ENCODE measurements at places on chromosomes 1 and 21.

DNA sequence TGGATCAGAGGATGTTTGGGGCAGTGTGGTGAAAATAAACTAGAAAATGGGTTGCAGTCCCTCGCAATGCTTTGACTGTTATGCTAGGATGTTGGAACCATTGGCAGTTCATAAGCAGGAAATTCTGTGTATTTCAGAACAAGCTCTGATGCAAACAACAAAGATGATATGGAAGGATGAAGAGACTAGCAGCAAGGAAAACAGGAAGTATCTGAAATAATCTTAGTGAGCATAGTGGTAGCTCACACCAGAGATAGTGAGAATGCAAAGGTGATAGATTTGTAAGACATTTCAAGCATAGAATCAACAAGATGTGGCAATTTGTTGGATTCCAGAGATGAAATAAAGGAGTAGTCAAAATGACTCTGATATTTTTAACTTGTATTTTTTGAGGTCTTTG, 11.1 kb upstream of the RCC1 start:
- DNase-seq, result no peak

DNA sequence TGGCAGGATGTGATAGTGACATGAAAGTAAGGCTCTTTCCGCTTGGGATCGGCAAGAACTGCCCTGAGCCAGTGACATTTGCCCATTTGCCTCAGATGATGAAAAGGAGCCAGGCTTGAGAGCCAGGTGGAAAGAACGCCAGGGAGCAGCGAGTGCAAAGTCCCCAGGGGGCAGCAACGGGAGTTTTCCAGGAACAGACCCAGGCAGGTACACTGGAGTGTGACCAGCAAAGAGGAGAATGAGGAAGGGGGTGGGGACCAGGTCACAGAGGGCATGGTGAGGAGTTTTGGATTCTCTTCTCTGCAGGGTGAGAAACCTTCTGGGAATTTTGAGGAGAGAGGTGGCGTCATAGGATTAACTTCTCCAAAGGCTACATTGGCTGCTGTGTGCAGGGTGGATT, 10.8 kb upstream of the ETS2 start:
- DNase-seq, result no peak

GRCh38 chr1:9234223-9235095, at the start of gene H6PD:
Gene H6PD, plus strand, starts transcription at chr1:9234774. Its CDS starts 10,161 bp downstream, at chr1:9244935.
- DNase-seq, result peak; percentile 97

GRCh38 chr1:174190691-174191199, 31.4 kb downstream of the RABGAP1L start:
- no peak for DNase-seq

- DNase-seq, result no peak
Measured at GRCh38 chr1:206911064-206911663, 10.6 kb downstream of the FCMR start.

DNA sequence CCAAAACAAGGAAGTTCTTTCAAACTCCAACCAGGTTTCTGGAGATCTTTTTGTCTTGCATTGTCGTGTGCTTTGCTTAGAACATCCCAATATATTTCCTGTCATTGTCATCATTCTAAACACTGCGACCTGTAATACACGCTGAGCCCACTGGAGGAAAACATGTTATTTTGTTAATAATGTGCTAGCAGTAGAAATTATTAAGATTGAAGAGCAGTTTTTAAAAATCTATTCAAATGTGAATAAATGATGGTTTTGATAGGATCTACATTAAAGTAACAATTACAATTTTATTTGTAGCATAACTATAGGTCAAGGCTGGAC, 268.5 kb downstream of the PTPRC start:
- no peak for DNase-seq

DNA sequence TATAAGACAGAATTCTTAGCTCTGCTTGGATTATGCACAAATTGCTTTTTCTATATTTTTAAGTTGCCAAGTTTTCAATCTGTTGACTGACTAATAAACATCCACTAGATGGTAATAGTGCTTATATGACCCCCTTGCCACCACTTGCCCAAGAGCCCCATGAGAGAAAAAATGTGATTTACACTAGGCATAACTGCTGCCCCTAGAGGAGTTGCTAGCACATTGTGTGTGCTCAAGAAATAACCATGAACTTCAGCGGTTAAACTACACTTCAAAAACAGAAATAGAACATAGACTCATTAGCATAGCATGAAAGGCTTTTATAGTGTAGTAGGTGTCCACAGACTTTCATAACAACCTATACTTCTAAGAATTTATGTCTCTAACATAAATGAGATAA, 61.4 kb downstream of the BRINP3 start:
- DNase-seq, result no peak

DNA sequence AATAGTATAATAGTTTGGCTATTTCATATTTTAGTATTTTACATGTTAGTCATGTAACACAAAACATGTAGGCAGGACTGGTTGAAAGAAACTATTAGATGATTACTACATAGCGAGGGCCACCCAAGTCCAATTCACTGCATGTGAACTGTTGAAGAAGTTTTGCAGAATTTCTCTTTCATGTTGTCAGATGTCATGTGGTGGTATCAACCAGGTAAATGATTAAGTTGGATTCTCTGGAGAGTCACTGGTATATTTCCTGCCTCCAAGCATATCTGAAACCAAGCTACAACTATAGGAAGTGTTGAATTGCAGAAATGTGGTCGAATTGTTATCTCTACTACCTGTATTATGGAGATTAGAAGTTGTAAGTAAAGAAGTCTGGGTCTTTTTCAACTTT, 137.8 kb upstream of the DPYD start:
- no peak for DNase-seq

DNA sequence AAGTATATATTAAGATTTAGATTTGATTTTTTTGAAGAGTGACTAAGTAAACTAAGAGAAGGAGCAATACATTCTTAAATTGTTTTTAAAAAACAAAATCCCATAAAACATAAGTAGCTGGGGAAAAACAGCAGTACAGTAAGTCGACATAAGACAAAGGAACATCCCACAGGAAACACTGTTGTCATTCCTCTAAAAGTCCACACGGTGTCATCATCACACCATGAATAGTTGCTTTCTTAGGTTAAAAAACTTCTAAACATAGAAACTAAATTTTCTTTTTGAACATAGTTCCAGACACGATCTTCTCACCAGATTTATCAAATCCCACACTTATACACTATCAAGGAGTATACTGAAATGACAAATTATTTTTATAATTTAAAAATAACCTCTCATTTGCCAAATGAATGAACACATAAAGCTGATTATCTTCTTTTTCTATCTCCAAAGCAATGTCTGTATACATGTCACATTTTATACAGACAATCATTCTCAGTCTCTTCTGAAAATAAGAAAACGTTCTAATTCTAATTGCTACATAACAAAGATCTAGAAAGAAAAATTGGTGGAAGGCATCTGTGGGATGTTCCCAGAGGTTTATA, 15.8 kb downstream of the ODF2L start:
- DNase-seq, result no peak

GRCh38 chr1:115641762-115642167, at the start of gene VANGL1:
Gene VANGL1, plus strand, starts transcription at chr1:115641970. Its CDS starts 9,444 bp downstream, at chr1:115651414.
- peak; percentile 88 for DNase-seq

GRCh38 chr1:225871359-225872074, 10.7 kb downstream of the TMEM63A start:
- peak; percentile 32 for DNase-seq

- DNase-seq, result peak; percentile 79
Measured at GRCh38 chr1:110083866-110084226, 13.4 kb upstream of the ALX3 start.

DNA sequence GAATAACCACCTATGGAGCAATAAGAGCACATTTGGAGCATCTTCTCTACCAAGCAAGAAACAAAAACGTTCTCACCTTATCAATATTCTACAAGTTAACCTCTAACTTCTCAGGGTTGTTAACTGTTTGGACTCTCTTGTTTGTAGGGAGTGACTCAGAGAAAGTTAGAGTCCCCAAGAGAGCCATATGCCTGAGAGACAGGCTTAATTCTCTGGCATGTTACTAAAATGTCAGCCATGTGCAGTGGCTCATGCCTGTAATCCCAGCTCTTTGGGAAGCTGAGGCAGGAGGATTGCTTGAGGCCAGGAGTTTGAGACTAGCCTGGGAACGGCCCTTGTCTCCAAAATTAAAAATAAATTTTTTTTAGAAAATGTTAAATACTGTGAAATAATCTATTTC, 4.2 kb upstream of the HENMT1 start:
- DNase-seq, result no peak

DNA sequence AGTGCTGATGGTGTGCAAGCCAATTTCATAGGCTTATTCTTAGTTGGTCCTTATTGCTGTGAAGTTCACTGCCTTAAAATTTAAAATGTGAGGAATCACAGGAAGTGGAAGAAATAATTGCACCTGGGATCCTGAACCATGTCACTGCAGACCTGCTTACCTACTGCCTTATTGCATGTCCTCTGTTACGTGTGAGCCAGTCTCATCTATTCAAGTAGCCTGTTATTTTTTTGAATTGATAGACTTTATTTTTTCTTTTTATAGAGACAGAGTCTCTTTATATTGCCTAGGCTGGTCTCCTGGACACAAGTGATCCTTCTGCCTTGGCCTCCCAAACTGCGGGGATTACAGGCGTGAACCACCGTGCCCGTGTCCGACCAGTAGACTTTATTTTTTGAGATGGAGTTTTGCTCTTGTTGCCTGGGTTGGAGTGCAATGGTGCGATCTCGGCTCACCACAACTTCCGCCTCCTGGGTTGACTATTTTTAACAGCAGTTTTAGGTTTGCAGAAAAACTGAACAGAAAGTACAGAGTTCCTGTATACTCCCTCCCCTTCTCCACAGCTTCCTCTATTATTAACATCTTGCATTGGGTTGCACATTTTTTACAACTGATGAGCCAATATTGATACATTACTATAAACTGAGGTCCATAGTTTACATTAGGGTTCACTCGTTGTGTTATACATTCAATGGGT, 14.0 kb upstream of the DISC1 start:
- DNase-seq, result peak; percentile 88

- DNase-seq, result no peak
Measured at GRCh38 chr21:15562748-15563147, 167.0 kb upstream of the USP25 start.

- peak; percentile 37 for DNase-seq
Measured at GRCh38 chr1:9278116-9278515, 14.6 kb upstream of the SPSB1 start.

DNA sequence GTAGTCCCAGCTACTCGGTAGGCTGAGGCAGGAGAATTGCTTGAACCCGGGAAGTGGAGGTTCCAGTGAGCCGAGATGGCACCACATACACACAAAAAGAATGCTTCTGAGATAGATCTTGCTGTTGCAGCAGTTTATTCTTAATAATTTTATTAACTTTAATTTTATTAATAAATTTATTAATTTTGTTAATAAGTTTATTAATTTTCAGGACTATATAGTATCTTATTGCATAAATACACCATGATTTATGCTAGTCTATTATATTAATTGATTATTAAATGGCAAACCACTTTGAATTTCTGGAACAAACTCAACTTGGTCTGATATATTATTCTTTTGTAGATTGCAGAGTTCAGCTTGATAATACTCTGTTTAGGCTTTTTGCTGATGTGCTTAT, 99.5 kb downstream of the CLIC6 start:
- no peak for DNase-seq

GRCh38 chr1:224377676-224378006, 21.0 kb downstream of the CNIH4 start:
- no peak for DNase-seq

GRCh38 chr21:27779606-27780005, 812.7 kb upstream of the ADAMTS5 start:
- DNase-seq, result no peak

GRCh38 chr1:168626326-168626725, 49.9 kb downstream of the XCL1 start:
- no peak for DNase-seq

GRCh38 chr1:82225421-82226185, 424.9 kb downstream of the ADGRL2 start:
- DNase-seq, result no peak

DNA sequence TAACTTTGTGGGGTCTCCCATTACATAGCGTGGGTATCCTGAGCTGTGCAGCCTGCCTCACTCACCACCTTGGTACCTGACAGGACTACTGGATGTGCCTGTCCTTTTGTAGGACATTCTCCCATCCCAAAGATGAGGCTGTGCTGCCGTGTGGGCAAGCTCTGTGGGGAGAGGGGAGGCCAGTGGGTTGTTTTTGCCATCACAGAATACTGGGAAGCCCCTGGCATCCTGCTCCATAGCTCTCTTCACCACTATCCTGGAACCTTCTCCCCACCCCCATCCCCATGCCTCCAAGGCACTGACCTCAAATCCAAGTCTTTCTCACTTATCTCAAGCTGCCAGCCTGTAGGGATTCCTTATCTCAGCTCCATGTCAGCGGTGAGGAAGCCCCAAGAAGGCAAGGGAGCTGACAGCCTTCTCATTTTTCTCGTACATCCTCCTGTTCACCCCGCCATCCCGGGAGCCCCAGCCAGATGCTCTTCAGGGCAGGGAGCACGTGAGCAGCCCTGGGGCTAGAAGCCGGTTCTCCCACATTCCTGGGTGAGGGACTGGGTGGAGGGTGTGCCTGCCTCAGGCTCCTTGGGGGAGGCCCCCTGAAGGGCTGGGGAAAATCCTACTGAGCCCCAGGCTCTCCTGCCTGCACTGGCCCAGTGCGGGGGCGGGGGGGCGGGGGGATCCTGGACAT, 2.4 kb upstream of the ELF3 start:
- peak; percentile 41 for DNase-seq

DNA sequence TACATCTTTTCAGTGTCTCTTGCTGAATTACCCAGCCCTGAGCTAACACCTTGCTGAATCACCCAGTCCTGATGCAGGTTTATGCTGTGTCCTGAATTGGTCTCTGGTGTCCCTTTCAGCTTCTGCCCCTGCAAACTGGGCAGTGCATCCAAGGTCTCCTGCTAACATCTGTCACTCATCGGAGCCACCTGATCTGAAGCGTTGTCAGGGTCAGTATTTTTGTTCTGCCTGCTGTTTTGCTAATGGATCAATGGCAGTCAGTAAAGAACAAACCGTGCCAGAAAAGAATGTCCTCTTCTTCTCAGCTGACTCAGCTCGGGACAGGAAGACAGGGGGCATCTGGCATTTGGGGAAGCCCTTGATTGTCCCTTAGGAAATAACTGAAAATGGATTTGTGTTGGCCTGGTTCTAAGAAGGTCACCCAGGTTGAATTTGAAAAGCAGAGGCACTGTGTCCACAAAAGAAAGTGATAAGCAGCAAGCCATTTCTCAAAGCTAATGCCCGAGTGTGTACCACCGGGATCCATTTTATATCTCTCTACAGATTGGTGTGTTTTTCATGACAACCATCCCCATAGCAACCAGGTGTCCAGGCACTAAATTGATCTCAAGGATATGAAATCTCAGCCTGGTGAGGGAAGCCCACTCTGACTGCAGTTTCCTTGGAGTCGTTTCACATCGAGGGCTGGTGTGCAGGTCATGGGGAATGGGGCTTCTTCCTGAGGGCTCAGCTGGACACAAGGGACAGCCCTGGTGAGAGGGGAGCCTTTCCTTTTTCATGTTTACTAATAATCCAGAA, 109.7 kb upstream of the IRF2BP2 start:
- DNase-seq, result no peak

DNA sequence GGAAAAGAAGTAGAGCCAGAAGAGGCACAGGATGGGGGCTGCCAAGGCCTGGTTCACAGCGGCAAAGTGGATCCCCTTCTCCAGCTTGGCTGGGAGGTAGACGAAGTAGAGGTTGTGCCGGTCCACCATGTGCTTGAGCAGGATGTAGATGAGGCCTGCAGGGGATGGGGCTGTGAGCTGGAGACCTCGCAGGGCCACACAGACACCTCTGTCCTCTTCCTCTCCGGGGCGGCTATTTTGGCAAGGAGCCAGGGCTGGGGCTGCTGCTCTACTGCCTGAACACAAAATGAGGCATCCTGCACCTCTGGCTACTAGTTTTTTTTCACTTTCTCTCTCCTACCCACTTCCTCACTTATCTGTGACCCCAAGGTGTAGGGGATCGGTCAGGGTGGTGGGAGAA, 32.3 kb downstream of the TMEM63A start:
- peak; percentile 88 for DNase-seq
